Fibroblast of lung (primary cell): ENCODE measurements at places on chromosomes 16 and 17. TPM values are rescaled to one million over a fixed set of nuclear protein-coding genes. Genes with fewer than 3 reads are reported as not detected.

- H3K27me3 ChIP-seq, result no peaks in the 10 kb centered on the region
- DNase-seq, result no peak
- peaks cover 6% of the 10 kb centered on the region for H3K36me3 ChIP-seq
Measured at GRCh38 chr17:81250286-81251093, 11.4 kb downstream of the NDUFAF8 start.

DNA sequence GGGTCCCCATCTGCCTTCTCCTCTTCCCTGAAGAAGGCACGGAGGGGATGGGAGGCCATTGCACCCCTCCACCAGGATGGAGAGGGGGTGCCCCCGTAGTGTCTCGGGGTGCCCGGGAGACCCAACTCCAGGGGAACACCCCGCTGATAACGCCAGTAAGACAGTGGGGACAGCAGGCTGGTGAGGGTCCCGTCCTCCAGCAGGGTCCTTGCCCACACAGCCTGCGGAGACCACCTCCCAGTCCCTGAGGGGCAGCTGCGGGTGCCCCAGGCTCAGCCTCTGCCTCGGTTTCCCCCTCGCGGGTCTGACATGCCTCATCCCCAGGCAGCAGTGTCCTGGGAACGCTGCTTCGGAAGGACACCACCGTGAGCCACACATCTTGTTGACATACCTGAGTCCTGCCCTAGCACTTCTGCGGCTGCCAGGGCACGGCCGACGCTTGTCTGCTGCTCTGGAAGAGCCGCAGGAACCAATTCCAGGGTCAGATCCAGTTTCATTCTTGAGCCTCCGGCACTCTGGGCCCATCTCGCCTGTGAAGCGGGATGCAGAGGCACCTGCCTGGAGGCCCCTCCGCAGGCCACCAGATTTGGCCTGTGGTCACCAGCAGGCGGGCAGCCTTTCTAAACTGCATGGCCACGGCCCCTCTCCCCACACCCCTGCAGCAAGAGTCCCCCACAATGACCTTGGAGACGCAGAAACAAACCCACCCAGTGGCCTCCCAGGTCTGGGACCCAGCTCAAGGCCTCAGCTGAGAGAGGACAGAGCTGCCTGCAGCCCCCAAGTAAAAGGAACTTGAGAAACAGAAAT, 39.9 kb upstream of the ZC3H18 start:
- DNase-seq, result no peak
- peaks cover 5% of the 10 kb centered on the region for H3K4me1 ChIP-seq
- H3K36me3 ChIP-seq, result peaks cover 3% of the 10 kb centered on the region

YPEL2 gene
- polyA plus RNA-seq, result 2.5 and 4.8 TPM in 2 replicates

DNA sequence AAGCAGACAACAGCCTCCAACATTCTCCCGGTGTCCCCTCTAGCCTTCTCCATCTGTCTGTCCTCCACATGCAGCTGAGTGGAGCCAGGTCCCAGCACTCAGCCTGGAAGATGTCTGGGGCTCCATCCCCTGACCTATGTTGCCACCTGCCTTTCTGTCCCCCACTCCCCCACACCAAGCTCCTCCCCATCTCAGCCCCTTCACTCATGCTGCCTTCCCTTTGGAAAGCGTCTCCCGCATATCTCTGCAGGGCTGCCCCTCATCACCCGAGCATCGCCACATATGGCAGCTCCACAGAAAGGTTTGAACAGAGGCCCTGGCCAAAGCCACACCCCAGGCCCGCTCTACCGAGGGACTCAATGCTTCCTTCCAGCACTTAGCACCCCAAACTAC, 24.2 kb downstream of the NSMCE1 start:
- H3K36me3 ChIP-seq, result no peaks in the 10 kb centered on the region
- no peak overlapping the region for H3K4me3 ChIP-seq
- peaks cover 35% of the 10 kb centered on the region for H3K4me1 ChIP-seq
- H3K27me3 ChIP-seq, result no peaks in the 10 kb centered on the region

- no peak overlapping the region for H3K4me3 ChIP-seq
- H3K4me1 ChIP-seq, result peaks cover 19% of the 10 kb centered on the region
- peaks cover 7% of the 10 kb centered on the region for H3K36me3 ChIP-seq
- peak overlapping the region; percentile 29 for H3K27ac ChIP-seq
Measured at GRCh38 chr17:77465358-77466041, 324.7 kb downstream of the SEC14L1 start.

GRCh38 chr16:10951026-10951425, 6.7 kb downstream of the CLEC16A start:
- peaks cover 5% of the 10 kb centered on the region for H3K4me1 ChIP-seq
- DNase-seq, result no peak
- H3K27ac ChIP-seq, result no peak overlapping the region
- no peak overlapping the region for H3K4me3 ChIP-seq

SLFN12L gene
- polyA plus RNA-seq, result 0.08 and 0.09 TPM in 2 replicates

GRCh38 chr17:58669853-58670252, 22.0 kb downstream of the TEX14 start:
- H3K27me3 ChIP-seq, result no peaks in the 10 kb centered on the region
- H3K36me3 ChIP-seq, result no peaks in the 10 kb centered on the region
- no peak overlapping the region for H3K4me3 ChIP-seq

CHCT1 gene
- not detected in 2 replicates for polyA plus RNA-seq
